ENCODE measurements at places on chromosomes 2 and 18.

DNA sequence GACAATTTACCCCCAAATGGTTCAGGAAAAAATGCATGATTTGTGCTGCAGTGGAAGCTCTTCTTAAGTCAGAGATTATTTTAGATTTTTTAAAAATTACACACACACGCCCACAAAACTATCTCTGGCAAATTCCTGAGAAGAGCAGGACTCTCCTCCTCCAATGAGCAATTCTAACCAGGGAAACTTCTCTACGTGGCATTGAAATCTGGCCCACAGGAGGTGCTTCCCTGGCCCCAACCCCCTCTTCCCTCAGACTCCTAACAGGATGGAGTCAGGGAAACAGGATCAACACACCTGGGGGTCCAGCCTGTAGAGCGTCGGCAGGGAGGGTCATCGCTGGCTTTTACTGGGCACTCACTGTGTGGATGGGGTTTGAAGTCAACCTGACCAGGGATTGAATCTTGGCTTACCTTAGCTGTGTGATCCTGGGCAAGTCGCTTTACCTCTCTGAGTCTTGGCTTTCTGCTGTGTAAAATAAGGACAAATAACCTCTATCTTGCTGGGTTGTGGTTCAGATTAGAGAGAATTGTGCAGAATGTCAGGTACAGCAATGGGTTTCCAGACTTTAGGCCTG, 65.4 kb upstream of the ASAP2 start:
- no peak for DNase-seq

DNA sequence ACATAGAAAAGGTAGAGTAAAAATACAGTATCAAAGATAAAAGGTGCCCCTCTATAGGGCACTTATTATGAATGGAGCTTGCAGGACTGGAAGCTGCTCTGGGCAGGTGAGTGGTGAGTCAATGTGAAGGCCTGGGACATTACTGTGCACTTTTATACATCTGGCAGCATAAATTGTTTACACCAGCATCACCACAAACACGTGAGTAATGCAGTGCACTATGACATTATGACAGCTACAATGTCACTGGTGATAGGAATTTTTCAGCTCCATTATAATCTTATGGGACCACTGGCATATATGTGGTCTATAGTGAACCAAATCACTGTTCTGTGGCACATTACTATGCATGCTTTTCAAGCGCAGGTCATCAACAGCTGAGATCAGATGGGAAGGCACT, 48.1 kb downstream of the TPGS2 start:
- no peak for DNase-seq

DNA sequence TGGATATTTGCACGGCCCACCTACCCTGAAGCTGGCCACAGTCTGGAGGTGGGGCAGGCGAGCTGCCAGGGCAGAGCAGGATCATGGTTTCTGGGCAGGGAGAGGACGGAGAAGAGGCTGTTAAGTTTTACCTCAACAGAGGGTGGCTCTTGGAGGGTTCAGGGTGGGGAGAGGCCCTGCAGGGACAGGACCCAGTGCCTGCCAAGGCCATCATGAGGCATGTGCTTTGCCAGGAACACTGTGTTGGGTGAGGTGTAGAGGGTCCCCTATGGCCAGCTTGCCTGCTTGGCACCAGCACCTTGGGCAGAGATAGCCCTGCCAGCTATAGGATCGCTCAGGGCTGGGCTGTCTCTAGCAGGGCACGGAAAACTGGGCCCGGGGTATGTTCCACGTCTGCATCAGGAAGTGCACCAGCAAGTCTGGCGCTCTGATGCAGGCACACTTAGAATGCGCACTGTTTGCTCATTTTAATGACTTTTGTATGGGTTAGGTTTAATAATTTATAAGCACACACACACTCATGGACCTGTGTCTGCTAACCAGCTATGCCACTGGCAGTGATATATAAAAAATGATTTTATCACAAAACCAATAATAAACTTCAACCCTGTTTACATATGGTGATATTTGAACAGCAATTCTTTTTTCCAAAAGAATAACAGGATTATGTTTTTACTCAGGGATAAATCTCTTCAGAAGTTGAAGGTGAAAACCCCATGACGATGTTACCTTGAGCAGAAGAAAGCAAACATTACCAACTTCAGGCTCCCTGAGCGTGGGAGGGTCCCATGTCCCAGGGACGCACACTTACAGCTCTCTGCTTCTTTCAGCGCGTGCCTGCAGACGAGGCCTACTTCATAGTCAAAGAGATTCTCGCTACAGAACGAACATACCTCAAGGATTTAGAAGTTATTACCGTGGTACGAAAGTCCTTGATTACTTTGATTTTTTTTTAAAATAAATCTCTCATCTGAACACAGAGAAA, 46.4 kb downstream of the STK25 start:
- DNase-seq: no peak

- DNase-seq: no peak
These were observed 894.7 kb downstream of the TMEM182 start for GRCh38 chr2:103656558-103656957.

DNA sequence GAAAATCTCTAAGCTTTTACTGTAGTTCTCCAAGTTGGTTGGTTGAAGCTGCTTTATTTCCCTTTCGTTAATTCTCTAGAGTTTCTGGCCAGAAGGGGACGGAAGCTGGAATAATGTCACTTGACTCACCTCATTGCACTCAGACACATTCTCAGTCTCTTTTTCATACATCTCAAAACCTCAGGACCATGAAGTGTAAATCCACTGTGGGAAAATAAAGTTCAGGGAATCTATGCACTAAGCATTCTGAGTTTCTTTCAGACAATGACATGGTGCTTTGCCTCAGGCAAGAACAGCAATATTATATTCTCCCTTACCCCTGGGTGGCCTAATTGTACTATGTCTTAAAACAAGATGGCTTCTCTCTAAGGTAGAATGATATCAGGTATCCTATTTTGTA, 167.8 kb downstream of the PRPF40A start:
- DNase-seq: no peak

GRCh38 chr2:189221811-189222467, 42.4 kb upstream of the COL5A2 start:
- DNase-seq: no peak

DNA sequence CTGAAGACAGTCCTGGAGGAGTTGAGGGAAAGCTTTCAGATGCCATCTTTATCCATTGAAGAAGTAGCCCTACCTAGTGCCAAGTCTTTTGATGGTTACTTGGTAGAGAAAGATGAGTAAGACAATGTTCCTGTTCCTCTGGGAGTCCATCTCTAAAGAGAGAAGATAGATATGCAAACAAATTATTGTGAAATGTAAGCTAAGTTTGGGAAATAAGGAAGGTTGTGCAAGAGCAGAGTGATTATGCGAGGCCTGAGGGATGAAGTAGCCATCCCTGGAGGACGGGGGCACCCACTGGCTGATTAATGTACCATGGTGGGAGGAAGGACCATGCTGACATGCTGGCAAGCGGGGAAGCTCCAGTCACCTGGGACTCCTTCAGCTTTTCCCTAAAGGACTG, 994 bp upstream of the DTNA start:
- no peak for DNase-seq

DNA sequence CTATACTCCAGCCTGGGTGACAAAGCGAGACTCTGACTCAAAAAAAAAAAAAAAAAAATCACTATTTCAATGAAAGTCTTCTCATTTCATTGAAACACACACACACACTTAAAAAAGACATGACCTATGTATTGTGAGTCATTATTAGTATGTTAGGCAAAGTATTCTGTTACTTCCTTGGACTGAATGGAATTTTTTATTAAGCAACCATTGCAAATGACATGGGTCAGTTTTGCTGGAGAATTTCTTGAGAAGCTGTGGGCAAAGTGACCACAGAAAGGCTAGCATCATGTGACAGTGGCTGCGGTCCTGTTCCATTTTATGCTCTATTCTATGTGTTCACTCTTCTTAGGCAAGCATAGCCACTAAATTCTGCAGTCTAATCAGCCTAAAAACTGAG, 695.7 kb downstream of the TDRD15 start:
- no peak for DNase-seq

DNA sequence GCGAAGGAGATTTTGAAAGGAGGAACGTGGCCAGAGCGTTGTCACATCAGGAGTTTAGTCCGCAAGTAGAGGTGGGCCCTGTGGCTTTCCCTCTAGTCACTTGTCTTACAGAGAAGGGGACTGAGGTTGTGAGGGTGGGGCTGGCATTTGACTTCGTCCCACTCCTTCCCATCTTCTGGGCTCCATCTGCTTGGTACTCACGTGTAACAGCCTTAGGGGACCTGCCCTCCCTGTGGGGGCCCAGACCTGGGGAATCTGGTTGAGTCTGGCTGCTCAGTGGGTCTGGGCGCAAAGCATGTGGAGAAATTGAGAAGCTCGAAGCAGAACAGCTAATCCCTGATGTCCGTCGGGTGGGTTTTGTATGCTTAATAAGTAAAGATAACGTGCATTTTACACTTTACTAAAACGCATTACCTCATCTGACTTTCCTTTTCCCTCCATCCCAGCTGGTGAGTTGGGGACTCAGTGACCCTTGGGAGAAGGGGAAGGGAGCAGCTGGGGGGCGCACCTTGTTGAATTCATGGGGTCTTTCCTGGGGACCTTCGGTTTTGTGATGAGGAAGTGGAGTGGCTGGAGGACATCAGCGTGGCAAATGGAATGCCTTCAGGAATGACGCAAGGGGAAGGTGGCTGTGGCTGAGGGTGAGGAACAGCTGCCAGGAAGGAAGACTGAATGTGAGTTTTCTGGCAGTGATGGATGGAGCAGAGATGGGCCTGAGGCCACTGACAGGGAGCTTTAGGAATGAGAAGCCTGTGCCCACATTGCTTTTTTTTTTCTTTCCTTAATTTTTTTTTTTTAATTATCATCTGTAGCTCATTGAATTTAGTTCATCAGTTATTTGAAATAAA, 44.8 kb downstream of the ASAP2 start:
- no peak for DNase-seq

DNA sequence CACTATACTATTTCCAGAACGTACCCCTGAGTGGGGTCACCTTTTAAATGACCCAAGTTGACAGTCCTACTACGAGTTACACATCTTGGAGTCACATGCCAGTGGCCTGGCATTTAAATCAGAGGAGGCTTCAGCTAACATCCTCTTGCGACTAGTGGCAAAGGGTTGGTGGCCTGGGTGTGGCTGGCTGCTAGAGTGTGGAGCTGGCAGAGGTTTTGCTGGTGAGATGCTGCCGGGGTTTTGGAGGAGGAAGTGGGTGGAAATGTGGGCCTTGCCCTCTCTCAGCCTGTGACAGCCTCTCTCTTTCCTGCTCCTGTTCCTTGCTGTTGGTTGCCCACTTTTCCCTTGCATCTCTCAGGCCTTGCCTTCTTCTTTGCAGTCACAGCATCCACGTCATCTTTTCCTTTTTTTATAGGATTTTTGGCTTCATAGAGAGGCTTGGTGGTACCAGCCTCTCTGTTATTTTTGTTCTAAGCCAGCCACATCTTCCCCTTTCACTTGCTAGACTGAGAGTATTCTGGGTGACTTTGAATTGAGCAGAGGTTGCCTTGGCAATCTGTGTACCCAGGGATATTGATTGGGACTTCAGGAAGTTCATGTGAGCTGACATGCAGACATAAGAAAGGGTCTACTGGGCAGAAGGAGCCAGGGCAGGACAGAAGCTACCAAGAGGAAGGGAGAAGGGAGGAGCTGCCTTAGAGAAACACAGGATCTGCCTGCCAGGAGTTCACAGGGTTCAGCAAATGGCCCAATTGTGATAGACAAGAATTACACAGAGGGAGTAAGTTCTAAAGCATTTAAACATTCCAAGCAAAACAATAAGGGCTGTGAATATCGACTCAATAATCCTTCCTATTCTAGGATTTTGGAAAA, 55.4 kb downstream of the CDC42EP3 start:
- peak; percentile 49 for DNase-seq

DNA sequence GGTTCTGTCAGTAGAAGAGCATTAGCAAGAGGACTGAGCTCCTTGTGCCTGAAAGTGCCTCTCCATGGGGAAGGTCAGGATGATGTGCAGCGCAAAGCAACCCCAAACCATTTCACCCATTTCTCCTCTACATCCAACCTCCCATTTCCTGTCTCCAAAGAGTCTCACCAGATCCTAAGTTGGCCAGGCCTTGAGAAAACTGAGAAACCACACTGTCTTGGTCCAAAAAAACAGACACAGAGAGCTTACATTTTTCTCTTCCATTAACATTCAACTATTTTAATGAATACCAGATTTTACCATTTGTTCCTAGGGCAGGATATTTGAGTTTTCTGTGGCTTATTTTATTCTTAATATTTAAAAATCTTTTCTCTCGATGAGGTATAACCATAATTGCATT, 195.0 kb downstream of the EPHA4 start:
- no peak for DNase-seq

GRCh38 chr2:120305296-120305695, 40.6 kb upstream of the INHBB start:
- peak; percentile 52 for DNase-seq

DNA sequence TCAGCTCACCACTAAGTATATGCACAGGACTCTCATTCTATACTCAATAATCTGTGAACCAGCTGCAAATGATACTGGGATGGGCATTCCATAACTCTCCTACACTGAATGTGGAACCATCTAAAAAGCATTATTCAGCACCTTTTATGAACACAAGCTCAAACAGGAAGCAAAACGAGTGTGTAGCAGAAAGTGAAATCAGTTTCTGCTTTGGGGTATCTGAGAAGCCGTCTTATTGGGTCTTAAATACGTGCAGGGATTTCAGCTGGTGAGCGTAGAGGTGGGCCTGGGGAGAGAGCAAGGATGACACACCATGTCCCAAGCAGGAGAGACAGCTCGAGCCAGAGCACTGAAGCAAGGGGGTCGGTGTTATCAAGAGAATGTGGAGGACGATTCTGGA, 120.0 kb upstream of the TTN start:
- DNase-seq: no peak

GRCh38 chr2:83282841-83283240, 1176.2 kb downstream of the SUCLG1 start:
- DNase-seq: no peak

DNA sequence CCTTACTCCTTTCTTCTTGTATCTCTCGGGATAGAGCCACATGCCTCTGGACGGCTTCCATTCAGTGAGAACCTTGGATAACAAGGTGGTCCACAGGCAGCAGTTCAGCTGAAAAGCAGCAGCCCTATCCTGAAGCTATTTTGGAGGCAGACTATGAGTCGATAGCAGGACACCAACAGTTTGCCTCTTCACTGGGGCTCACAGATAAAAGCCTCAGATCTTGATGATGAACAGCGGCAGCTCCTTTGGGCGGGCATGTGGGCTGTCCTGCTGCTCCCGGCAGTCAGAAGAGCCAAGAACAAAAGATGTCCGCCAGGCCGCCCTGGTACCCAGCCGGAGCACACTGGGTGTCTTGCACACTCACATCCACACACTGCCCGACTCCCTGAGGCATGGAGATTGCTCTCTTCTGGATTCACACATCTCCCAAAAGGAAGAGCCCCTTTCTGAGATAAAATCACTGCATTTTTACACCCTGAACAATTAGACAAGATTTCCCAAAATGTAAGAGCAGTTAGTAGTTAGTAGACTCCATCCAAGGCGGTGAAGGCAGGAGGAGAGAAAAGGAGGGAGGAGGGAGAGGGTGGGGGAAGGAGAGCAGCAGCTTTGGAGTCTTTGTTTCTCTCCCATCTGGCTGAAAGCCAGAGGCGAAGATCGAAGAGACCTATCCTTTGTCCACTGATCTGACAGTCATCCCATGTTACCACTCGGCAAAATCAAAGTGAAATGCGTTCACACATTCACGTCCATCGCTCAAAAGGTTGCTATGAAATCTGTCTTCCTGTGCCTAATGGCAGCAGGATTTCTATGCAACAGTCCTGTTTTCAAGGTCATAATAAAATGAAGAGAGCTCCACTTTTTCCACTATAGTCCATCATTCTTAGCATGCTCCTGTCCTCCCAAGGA, 90.1 kb upstream of the KLF7 start:
- peak; percentile 73 for DNase-seq

- DNase-seq: peak; percentile 20
These were observed 458 bp downstream of the HYCC2 start for GRCh38 chr2:201070948-201071478.

- no peak for DNase-seq
These were observed 378.5 kb downstream of the PIK3C3 start for GRCh38 chr18:42333558-42333957.
